ENCODE measurements at places on chromosomes 6 and 20.
A peak's percentile ranks its signal among the peaks of the same experiment; 100 is the strongest.

DNA sequence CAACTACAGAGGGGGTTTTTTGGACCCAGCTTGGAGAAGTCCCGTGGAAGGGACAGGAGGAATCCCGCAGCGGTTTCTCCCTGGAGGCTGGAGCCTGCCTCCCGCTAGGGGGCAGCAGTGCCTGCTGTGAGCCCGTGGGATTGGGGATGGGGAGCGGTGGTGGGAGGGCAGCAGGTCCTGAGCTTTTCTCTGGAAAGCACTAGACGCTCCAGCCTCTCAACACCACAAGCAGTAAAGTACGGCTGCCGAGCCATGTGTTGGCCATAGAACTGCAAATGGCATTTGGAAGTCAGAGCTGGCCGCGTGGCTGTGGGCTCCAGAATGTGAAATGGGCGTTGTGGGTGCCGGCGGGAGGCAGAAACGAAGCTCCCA lies 47.8 kb downstream of the GMPR start:
- peak; percentile 17 for DNase-seq

DNA sequence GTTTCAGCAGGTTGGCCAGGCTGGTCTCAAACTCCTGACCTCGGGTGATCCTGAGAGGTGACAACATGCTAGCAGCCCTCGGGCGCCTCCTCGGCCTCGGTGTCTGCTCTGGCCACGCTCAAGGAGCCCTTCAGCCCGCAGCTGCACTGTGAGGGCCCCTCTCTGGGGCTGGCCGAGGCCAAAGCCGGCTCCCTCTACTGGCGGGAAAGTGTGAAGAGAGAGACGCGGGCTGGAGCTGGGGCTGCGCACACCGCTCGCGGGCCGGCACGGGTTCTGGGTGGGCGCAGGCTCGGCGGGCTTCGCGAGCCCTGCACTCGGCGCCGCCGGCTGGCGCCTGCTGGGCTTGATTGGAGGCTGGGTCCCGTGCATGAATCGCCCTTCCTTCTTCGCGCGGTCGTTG lies 80.8 kb upstream of the RBM24 start:
- no peak for DNase-seq

DNA sequence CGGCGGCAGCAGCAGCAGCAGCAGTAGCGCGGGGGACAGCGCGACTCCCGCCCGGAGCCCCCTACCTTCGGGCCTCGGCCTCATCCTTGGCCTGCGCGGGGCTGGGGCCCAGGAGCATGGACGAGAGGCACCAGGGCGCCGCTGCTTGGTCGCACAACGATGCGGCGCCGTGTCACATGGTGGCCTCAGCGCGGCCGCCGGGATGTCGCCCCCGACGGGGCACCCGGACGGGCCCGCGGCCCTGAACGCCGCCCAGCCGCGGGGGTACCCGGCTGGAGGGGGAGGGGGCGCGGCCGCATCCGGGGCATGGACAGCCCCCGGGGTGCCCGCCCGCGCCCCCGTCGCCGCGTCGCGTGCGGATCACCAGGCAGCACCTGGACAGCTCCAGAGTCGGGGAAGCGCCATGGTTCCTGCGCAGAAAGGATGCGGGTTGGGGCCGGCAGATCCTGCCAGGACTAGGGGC lies 57.1 kb downstream of the CDH22 start:
- no peak for DNase-seq

DNA sequence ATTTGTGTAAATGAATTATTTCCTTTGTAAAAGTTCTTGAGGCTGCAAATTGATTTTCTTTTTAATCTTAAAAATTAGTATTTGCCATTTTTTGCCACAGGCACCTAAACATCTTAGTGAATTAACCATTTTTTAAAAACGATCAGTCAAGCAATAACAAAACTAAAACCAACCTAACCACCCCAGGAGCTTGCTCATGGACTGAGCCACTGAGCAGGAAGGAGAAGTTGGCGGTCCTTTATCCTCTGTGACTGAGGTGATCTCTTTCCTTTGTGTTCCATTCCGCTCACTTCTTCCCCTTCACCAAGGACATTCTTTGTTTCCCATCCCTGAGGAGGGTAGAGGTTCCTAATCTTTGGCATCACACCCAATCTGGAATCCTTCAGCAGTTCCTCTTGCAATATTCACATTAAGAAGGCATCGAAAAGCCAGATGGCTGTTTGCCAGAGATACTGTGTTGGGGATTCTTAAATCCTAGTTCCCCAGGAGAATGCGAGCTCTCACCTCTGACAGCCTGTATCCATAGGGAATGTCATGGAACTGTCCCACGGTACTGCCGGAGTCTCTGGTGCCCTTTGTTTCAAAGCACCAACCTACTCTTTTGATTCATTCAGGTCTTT lies 30.5 kb downstream of the RPRD1B start:
- no peak for DNase-seq

DNA sequence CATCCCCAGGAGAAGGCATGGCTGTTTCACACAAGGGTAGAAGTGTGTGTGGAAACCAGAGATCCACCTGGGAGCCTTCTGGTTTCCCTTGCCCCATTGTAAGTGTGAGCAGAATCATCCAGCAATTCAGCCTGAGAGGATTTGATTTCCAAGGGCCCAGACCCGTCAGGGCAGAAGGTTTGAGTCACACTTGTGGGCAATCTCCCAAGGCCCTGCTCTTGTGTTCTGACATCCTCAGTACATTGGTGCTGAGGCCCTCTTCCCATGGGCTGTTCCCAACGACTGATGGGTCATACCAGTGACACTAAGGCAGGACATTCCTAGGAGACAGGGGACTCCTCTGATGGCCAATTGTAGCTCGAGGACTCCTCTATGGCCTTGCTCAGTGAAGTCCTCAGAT lies 58.2 kb upstream of the POLR1H start:
- no peak for DNase-seq

GRCh38 chr6:7954477-7955200 lies 44.1 kb upstream of the TXNDC5 start:
- DNase-seq, result no peak

GRCh38 chr20:10578607-10579006 lies 95.2 kb downstream of the JAG1 start:
- DNase-seq, result no peak

DNA sequence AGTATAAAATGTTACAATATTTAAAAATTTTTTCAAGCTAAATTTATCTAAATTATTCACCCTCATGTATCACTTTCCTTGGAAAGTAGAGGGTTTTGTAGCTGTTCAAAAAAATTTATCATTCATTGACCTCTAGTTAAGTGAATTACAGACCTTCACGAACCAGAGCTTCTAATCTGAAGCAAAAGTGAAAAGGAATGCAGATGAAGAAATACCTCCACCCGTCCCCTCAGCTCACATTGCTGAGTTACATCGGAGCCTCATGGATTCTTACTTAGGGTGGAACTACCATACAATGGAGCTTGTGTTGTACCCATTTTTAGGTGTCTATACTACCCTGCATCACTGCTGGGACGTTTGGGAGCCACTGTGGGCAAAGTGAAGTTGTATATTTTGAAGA lies 146.2 kb upstream of the NEDD9 start:
- no peak for DNase-seq

- no peak for DNase-seq
Measured at GRCh38 chr20:46399401-46399800, 7.0 kb downstream of the ELMO2 start.

- DNase-seq, result no peak
Measured at GRCh38 chr20:53162251-53162835, 190.2 kb downstream of the TSHZ2 start.

DNA sequence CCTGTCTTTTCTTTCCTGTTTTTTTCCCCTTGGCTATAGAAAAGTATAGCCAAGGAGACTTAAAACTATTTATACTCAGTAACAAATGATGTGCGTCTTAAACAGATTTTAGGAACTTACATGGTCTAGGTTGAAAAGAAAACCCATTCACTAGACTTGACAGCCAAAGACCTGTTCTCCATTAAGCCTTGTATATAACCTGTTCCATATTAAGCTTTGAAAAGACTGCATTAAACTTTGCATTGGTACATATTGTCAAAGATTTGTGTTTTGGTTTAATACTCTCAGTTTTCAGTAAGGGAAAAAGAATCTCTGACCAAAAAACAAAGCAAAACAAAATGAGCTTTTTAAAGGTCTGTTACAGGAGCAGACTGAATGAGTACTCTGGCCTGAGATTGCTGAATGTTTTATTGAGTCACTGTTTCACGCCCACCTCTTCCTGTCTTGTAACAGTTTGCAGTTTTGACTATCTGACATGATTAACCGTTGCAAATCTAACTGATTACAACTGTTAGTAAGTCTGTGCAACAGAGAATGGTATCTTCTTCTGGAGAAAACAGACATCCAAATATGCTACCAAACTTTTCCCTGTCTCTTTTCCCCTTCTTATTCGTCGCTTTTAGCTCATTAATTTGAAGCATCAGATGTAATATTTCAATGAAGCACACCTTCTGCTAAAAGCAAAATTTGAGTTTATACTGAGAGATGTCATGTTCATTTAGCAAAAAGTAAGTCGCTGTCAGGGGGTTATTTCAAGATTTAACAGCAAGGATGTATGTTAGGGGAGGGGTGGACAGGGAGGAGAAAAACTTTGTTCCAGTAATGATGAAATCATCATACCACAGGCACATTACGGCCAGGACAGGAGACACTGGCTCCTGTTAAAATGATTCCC lies 59.1 kb upstream of the SUPT3H start:
- no peak for DNase-seq

GRCh38 chr6:109343518-109343917 lies 38.7 kb downstream of the CD164 start:
- DNase-seq, result no peak

- DNase-seq, result no peak
Measured at GRCh38 chr6:13868236-13868635, 53.9 kb upstream of the MCUR1 start.

DNA sequence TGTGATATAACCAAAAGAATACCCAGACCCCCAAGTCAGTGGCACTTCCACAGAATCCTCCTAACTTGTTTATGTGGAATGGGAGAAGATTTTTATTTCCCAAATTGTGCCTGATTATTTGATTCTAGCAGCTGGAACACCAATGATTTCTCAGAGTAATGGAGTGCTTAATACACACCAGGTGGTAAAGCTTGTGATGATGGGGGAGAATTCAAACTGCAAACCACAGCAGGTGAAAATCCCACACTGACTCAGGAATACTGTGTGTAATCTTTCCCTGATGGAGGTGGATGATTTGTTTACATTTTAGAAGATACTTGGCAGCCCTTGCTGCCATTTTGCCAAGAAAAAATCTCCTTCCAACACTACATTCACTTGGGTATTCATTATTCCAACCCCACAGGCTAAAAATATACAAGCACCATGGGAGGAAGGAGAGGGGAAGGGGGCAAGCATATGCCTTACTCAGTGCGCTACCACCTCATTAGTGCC lies 212.7 kb upstream of the PLN start:
- no peak for DNase-seq
